ENCODE measurements at places on chromosomes 4 and X.

DNA sequence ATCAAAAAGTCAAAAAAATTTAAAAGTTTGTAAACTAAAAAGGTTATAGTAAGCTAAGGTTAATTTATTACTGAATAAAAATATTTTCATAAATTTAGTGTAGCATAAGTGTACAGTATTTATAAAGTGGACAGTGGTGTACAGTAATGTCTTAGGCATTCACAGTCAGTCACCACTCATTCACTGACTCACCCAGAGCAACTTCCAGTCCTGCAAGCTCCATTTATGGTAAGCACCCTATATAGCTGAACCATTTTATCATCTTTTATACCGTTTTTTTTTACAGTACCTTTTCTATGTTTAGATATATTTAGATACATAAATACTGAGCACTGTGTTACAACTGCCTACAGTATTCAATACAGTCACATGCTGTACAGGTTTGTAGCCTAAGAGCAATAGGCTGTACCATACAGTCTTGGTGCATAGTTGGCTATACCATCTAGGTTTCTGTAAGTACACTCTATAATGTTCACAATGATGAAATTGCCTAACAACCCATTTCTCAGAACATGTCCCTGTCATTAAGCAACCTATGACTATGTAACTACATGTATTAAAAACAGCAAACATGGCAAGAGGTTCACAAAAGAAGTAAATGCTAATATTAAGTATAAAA is 18.6 kb downstream of the ACSL4 start:
- no peak for DNase-seq

- DNase-seq: no peak
These were observed 232.7 kb downstream of the FSTL5 start for GRCh38 chr4:161931089-161931488.

DNA sequence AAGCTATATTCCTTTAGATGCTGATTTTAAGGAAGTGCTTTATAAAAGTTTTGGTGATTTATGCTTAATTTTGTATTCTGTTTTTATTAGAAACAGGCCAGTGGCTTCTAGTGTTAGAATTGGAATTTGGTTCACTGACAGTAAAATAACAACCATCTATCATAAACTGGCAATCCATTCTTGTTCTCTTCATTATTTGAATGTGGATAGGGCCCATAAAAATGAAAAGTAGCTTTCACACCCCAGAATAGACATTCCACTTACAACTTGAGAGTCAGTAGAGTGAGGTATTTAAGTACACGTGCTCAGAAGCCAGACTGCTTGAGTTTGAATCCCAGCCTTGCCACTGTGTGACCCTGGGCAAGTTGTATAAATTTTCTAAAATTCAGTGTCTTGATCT is 232.4 kb upstream of the CTSO start:
- no peak for DNase-seq

DNA sequence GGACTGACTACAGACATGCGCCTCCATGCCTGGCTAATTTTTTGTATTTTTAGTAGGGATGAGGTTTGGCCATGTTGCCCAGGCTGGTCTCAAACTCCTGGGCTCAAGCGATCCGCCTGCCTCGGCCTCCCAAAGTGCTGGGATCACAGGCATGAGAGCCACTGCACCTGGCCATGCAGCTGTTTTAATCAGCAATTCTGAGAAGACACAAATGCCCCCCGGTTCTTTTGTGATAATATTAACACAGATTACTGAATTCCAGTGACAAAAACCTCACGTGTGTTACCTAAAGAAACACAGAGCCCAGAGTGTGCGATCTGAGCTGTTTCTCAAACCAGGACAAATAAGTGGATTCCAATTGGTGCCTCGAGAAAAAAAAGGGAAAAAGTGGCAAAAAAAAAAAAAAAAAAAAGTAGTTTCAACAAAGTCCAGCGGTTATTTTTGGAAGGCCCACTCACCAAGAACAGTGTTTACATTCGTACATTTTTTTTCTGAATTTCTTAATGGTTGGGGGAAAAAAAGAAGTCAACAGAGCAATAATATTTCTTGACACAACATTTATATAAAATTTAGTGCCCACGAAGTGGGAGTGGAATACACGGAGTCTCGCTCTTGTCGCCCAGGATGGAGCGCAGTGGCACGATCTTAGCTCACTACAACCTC is 17.2 kb downstream of the DHRSX start:
- no peak for DNase-seq

DNA sequence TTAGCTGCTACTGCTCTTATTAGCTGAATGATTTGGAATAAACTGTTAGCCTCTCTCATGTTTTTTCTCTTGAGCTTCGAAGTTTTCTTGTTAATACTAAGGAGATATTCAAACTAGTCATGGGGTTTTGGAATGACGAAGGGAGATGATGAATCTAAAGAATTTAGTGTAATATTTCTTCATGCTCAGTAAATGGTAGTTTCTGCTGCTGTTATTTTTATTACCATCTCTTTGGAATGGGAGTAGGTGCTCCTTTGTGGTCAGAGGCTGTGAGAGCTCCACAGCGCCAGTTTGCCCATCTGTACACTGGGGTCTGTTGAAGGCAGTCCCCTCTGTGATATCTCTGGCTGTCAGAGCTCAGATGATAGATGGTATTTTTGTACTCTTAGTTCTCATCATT is 33.7 kb downstream of the HTT start:
- no peak for DNase-seq

- DNase-seq: no peak
These were observed 11.0 kb upstream of the TNIP2 start for GRCh38 chr4:2767046-2767704.

- no peak for DNase-seq
These were observed 77.4 kb downstream of the PSAPL1 start for GRCh38 chr4:7357323-7357722.

DNA sequence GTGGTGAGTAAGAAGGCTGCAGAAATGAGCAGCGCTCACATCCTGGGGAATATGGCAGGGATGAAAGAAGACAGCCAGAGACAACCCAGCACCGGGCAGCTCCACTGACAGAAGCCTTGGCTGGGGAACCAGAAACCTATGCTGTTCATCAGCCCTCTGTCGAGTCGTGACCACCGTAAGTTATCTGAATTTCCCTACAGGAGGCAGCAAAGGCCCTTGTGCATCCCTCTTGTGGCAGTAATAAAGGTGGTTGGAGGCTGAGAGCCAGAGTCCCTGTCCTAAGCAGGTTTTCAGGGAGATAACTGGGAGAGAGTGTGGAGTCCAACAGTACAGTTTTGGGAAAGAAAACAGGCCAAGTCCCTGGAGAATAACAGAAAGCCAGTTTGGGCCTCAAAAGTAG is 194.0 kb upstream of the BOD1L1 start:
- no peak for DNase-seq

DNA sequence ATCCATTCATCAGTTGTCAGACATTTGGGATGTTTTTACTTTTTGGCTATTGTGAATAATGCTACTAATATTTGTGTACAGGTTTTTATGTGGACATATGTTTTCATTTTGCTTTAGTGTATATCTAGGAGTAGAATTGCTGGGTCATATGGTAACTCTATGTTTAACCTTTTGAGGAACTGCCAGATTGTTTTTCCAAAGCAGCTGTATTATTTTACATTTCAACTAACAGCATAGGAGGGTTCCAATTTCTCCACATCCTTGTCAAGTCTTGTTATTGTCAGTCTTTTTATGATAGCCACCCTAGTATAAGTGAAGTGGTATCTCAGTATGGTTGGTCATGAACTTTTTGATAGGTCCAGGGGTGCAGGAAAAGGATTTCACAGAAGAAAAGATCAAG is 114.5 kb upstream of the FAM9C start:
- DNase-seq: no peak

DNA sequence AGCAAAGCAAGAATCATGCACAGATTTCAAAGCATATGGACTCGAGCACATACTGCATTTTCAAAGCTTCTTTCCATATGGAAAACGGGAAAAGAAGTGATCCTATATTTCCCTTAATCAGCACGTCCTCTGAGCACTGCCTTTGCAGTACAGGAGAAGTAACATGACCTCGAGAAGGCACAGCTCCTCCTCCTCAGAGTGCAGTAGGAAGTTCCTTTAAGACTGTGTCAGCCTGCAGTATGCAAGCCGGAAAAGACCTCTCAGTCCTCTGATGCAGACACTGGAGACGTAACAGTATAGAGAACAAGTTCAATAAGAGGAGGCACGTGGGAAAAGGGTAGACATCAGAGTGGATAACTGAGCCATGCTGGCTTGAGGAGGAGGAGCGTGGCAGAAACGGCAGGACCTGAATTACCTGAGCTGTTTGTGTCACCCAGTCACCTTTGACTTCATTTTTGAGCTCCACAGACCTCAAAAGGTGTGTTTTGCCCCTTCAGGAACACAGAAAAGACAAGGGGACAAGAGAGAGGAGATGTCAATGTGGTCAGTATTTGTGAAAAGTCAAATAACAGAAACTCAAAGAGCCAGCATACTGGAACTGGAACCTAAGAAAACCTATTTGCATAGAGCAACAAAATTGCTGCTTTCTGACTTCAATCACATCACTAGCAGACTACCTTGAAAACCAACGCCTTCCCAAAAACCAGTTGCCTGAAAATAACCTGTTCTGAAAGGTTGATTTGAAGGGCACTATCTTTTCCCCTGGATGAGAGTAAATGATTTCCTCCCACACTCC is 20.8 kb downstream of the IRF2 start:
- no peak for DNase-seq

DNA sequence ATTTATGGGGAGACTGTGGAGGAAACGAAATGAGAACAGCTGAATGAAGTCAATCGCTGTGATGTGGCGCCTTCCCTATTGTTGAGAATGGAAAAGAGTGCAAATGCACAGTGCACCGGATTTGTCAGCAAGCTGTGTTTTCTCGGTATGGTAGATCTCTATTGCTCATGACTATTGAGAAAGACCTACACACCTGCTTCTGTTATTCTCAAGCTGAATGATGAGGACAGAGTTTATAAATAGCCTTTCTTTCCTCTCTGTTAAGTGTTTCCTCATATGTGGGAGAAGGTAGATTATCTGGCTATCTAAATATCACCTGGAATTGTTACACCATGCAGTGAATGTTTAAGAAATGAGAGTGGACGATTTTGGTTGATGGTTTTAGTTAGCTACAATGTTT is 650.7 kb downstream of the IL1RAPL1 start:
- no peak for DNase-seq

DNA sequence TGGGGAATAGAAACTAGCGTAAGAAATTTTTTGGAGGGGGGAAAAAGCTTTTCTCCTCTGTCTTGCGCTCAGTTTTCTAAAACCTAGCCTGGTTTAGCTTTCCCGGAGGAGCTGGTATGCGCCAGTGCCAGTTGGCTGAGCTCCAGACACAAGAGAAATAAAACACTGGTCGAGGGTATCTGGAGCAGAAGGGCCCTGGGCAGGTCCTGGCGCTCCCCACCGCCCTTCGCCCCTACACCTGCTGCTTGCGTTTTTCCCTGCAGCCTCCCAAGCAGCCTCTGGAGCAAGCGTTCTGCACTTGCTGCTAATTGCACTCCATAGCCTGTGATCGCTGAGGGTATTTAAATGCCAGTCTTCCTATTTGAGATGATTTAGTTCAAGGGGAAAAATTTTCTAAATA is 816 bp downstream of the EREG start:
- DNase-seq: no peak

GRCh38 chrX:40573763-40574162 is 7.0 kb upstream of the ATP6AP2 start:
- no peak for DNase-seq

GRCh38 chr4:95181243-95181995 is 367.4 kb downstream of the UNC5C start:
- no peak for DNase-seq

DNA sequence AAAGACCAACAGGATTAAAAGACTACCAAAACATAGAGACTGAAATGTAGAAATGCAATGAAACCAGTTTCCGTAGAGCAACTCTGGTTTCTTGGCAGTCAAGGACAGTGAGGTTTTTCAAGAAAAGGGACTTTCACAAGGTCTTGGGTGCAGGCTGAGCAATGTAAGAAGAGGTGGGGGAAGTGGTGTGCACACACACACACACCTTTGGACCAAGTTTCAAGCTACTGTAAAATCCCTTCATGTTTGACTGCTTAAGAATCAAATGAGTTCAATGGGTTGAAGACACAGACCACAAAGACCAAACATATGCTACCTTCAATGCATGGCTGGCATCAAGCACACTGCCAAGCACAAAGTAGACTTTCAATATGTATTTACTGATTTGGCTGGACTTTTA is 17.8 kb upstream of the MCF2 start:
- no peak for DNase-seq

- DNase-seq: no peak
These were observed 135.9 kb downstream of the TENT5D start for GRCh38 chrX:80556148-80556547.

DNA sequence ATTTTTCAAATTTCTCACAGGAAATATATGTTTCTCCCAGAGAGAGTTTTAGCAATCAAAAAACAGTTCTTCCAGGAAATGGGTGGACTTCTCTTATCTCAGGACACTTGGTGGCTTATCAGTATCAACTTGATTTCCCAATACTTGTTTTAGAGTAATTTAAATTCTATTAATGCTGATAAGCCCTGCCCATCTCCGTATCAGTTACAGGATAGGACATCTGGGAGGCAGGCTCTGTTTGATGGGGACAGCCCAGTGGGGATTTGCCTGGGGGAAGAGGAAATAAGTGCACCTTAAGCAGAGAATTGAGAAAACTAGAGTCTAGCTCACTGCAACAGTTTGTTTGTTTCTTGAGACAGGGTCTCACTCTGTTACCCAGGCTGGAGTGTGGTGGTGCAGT is 43.2 kb upstream of the PDGFRA start:
- no peak for DNase-seq

- DNase-seq: no peak
These were observed 89.0 kb upstream of the LIMCH1 start for GRCh38 chr4:41448934-41449333.

GRCh38 chrX:16416588-16416987 is 233.4 kb upstream of the S100G start:
- no peak for DNase-seq

DNA sequence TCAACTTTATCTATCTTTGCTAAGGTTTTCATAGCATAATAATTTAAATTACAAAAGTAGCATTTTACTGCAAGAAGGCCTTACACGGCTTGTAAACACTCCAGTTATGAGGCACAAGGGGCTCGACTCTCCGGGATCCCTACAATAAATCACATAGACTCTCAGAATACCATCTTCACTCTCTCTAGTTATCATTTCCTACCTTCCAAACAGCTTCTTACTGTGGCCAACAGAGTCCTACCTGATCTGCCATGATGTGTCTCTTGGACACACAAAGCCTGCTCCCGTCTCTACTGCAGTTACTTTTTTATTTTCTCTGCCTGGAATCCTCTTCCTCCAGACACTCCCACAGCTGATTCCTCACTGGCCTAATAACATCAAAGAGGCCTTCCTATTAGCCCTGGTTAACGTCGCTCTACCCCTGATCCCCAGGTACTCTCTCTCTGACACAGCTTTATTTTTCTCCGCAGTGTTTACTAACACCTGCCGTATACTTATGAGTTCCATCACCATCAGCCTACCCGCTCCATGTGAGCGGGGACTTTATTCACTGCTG is 559.6 kb upstream of the DIPK2B start:
- no peak for DNase-seq

Data from stimulated activated CD4-positive, alpha-beta T cell treated with anti-CD3 and anti-CD28 coated beads, Interleukin-1b, Interleukin-23, amount 100 ng/mL, for 1 hour (primary cell).